ENCODE measurements at places on chromosomes 11 and 22. TPM values are rescaled to one million over a fixed set of nuclear protein-coding genes. Genes with fewer than 3 reads are reported as not detected.

Gene OR5P2
- 0.09 TPM for total RNA-seq

Gene CCDC87
- total RNA-seq, result 0.28 TPM

Gene TRIM6
- 0.81 TPM for total RNA-seq

Gene OR52N4
- total RNA-seq, result not detected

Gene OR8D1
- total RNA-seq, result not detected

Gene DMC1
- 1.6 TPM for total RNA-seq

Gene IGSF22
- total RNA-seq, result not detected

Gene ROBO4
- 151 TPM for total RNA-seq

Gene C11orf16
- not detected for total RNA-seq

Gene SNX32
- 0.38 TPM for total RNA-seq

Data from endothelial cell of coronary artery (primary cell).